ENCODE measurements at places on chromosomes 1 and 21.
A peak's percentile ranks its signal among the peaks of the same experiment; 100 is the strongest.

GRCh38 chr1:91754348-91754747 is 131.6 kb downstream of the TGFBR3 start:
- no peak for DNase-seq

DNA sequence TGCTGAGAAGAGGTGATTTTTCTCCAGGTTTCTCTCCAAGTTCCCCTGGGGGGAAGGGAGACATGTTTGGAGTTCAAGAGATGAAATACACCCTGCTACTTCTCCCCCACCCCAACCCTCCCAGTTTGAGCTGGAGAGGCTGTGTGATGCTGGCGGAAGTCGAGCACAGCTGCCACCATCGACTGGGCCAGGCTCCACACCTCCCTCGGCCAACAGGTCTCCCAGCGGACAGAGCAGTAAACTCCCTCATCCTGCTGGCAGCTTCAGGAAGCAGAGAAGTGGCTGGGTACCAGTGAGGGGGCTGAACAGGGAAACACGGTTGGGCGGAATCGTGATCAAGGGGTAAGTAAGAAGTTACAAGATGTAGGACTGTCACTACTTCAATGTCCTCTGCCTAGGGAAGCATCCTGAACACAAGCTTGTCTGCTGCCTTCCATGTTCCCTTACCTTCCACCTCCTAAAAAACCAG is 6.6 kb upstream of the NHLH1 start:
- DNase-seq = no peak

- DNase-seq = no peak
Observed at GRCh38 chr1:51840743-51841461, 37.6 kb downstream of the NRDC start.

- DNase-seq = no peak
Observed at GRCh38 chr1:91777196-91777595, 108.8 kb downstream of the TGFBR3 start.

DNA sequence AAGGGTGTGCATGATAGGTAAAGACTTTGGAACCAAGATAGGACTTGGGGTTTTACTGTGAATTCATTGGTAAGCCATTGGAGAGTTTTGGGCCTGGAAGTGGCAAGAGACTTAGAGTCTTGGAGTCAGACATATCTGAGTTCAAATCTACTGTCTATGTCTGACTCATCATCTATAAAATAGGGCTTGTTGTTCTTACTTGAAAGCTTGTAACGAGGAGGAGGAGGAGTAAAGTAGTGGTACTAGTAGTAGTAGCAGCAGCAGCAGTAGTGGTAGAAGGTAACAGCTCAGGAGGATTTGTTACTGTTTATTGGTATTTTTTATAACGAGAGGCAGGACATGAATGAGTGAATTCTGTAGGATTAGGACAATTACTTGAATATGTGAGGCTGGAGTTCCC is 62.7 kb downstream of the CACHD1 start:
- DNase-seq = no peak

DNA sequence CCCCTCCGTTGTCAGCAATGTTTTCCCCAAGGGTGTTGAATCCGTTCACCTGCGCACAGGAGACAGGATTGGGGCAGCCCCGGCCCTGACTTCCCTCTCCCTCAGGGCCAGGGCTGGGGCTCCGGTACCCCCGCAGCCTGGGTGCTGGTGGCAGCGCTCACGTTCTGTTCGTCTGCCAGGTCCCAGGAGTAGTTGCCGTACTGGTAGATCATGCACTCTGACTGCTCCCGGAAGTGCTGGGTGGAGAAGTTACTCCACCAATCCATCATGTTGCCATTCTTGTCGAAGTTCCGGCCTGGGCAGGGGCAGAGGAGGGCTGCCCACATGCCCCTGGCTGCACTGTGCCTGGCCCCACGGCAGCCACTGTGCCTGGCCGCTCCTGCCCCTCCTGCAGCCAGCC is 6.1 kb downstream of the PRXL2B start:
- DNase-seq = no peak

- DNase-seq = no peak
Observed at GRCh38 chr21:38957575-38958322, 152.0 kb downstream of the ETS2 start.

DNA sequence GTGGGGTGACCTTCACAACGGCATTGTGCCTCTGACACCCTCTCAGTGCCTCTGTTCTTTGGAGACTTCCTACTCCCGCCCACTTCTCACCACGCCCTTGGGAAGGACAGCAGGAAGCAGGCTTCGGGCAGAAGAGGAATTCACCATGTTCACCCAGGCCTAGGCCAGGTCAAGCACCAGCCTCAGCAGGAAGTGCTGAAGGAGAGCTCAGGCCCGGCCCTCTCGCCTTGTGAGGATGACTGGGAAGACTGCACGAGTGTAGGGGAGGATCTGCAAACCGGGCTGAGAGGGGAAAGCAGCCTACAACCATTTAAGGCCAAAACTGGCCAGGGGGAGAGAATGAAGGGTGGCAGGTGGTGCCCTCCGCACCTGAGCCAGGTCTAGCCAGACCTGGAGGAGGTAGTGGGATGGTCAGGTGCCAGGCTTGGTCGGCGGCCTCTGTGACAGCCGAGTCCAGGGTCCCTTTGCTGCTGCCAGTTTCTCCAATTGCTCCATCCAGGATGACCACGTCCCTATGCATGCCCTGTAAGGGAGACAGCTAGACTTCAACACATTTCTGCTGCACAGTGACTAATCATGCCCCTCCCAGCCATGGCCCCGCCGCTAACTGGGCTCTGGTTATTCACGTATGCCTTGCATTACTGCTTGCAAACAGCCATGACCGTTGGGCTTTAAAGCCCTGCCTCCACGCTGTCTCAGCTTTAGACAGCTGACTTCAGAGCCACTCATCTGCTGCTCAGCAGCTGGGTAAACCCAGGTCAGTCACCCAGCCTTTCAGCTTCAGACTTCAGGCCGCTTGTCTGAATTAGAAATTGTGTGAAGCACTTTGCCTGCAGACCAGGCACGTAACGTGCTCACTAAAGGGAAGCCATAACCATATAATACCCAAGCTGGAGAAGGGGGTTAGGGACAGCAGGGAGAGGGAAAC is 8.9 kb downstream of the MRTO4 start:
- DNase-seq = peak; percentile 89

DNA sequence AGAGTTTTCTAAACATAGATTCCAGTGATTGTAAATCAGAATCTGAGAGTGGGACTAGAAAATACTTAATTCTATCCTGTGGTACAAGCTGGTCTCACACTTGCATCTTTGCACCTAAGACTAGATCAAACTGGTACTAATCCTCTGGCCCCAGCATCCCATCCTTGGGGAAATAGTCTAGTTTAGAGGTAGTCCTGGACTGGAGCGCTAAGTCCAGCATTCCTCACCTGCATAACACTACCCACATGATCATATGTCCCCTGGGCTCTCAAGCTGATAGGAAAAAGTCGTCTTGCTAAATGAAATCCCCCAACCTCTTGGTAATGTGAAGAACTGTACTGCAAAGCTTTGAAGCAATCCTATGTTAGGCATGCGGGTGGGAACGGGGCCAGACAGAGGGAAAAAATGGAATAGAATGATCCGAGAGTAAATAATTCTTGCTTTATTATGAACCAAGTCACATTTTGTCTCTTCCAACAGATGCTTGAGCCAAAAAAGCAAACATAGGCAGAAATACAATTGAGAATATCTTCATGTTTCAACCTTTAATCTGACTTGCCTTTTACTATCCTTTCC is 4.8 kb downstream of the COX20 start:
- no peak for DNase-seq

DNA sequence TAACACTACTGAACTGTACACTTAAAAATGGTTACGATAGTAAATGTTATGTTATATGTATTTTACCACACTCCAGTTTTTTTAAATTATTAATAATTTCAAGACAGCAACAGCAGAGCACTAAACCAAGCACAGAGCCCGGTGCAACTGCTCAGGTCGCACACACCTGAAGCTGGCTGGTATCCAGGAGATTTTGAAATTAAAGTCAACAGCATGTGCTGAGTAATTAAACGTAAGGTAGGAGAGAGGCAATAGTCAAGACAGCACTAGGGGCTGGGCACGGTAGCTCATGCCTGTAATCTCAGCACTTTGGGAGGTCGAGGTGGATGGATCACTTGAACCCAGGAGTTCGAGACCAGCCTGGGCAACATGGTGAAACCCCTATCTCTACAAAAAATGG is 35.1 kb upstream of the SLC30A10 start:
- no peak for DNase-seq

GRCh38 chr21:43204638-43205037 is 35.8 kb downstream of the CRYAA start:
- DNase-seq = no peak
